ENCODE measurements at places on chromosomes 7 and 10. TPM values are rescaled to one million over a fixed set of nuclear protein-coding genes. Genes with fewer than 3 reads are reported as not detected.

GPR26 gene
- not detected for total RNA-seq

ERVW-1 gene
- not detected for total RNA-seq

SLC13A1 gene
- total RNA-seq: not detected

ZNF503 gene
- 112 TPM for total RNA-seq

CAMK1D gene
- 2.6 TPM for total RNA-seq

HHEX gene
- total RNA-seq: 11.0 TPM

EPO gene
- 0.48 TPM for total RNA-seq

FGL2 gene
- 1.9 TPM for total RNA-seq

PLEKHS1 gene
- not detected for total RNA-seq

AOAH gene
- total RNA-seq: not detected

METTL27 gene
- total RNA-seq: 8.1 TPM

ZNF316 gene
- total RNA-seq: 12.0 TPM

RAMP3 gene
- not detected for total RNA-seq

RGS10 gene
- 94.4 TPM for total RNA-seq

VAX1 gene
- not detected for total RNA-seq

HOXA7 gene
- 12.4 TPM for total RNA-seq

CDH23 gene
- total RNA-seq: not detected

FRAT2 gene
- 8.1 TPM for total RNA-seq

EBF3 gene
- 0.88 TPM for total RNA-seq

EPHA1 gene
- 0.91 TPM for total RNA-seq

MUC3A gene
- total RNA-seq: not detected

PNLIPRP1 gene
- not detected for total RNA-seq

UCN3 gene
- total RNA-seq: not detected

PAX4 gene
- total RNA-seq: not detected

BMPR1A gene
- total RNA-seq: 18.1 TPM

ZNF853 gene
- 5.8 TPM for total RNA-seq

GNA12 gene
- 49.5 TPM for total RNA-seq

MINDY4 gene
- total RNA-seq: 4.2 TPM

ZCWPW1 gene
- total RNA-seq: 1.8 TPM

ZNF789 gene
- total RNA-seq: 4.4 TPM

PRSS1 gene
- 0.24 TPM for total RNA-seq

FEZF1 gene
- not detected for total RNA-seq

TMEM176A gene
- not detected for total RNA-seq

ADIRF gene
- 24.5 TPM for total RNA-seq

ABCA13 gene
- total RNA-seq: 0.08 TPM

CCL24 gene
- not detected for total RNA-seq

CDK13 gene
- total RNA-seq: 55.7 TPM
